ENCODE measurements at places on chromosomes 11 and 22.
A peak's percentile ranks its signal among the peaks of the same experiment; 100 is the strongest.

DNA sequence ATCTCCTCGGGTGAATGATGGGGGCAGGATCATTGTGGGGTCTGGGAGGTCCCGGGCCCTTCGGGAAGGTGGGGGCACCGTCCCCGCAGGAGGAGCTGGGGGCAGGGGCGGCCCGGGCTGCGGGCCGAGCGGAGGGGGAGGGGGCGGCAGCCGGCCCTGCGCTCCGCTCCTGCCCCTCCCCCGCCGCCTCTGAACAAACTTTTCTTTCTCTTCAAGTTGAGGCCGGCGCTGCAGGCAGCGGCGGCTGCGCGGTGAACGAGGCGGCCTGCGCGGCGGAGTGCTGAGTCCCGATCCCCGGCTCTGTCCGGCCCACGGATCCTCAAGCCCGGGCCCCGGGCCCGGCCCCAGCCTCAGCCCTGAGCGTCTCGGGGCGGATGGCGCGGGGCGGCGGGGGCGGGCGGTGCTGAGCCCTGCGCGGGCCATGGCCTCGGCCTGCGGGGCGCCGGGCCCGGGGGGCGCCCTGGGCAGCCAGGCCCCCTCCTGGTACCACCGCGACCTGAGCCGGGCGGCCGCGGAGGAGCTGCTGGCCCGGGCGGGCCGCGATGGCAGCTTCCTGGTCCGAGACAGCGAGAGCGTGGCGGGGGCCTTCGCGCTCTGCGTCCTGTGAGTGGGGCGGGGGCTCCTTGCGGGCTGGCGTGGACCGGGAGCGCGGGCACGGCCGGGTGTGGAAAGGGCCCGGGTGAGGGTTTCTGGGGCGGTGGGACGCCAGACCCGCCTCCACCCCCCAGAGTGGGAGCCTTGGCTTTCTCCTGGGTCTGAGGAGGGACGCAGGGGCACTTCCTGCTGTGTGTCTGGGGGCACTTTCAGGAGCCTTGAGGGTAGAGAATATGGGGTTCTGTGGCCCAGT, at the start of gene INPPL1:
Gene INPPL1, plus strand, starts transcription at position 204 of the 847 bp plus-strand sequence. Its CDS starts 218 bp downstream, at position 422.
- peak; percentile 37 for DNase-seq

DNA sequence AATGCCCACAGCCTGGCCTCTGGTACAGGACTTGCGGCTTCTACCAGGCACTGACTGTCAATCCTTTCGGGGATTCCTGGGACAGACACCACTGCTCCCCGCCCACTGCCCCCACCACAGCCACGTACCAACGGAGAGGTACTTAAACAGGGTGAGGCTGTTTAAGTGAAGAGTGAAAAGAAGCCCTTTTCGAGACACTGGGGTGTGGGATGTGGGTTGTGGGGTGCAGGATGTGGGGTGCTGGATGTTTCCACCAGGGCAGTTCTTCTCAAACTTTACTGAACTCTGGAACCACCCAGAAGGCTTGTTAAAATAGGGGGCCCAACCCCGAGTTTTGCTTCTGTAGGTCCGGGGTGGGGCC, 34.2 kb upstream of the PRR5 start:
- no peak for DNase-seq

GRCh38 chr11:77821349-77821851, 456 bp downstream of the AAMDC start:
- DNase-seq = peak; percentile 54

DNA sequence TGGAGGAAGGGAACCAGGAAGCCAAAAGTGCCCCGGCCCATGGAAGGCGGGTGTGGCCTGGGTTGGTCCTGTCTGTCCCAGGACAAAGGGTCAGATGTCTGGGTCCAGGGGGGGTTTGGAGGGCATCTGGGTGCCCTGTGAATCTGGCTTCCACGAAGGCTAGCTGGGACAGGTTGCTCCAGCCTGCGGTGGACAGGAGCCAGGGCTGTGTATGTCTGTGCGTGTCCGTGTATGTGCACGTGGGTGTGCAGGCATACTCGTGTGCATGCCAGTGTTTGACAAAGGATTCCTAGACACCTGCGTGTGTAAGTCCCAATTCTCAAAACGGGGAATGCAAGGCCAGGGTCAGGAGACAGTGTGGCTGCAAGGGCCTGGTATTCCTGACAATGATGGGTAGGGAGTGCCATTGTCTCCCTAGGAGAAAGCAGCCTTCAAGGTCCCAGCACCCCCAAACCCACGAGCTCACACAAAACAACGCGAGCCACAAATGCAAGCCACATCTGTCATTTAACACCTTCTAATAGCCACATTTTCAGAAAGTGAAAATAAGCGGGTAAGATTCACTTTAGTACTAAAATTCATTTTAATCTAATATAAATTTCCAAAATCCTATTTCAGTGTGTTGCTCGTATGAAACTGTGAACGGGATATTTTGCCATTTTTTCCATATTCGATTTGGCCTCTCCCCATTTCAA, 78.4 kb upstream of the WNT7B start:
- DNase-seq = no peak

DNA sequence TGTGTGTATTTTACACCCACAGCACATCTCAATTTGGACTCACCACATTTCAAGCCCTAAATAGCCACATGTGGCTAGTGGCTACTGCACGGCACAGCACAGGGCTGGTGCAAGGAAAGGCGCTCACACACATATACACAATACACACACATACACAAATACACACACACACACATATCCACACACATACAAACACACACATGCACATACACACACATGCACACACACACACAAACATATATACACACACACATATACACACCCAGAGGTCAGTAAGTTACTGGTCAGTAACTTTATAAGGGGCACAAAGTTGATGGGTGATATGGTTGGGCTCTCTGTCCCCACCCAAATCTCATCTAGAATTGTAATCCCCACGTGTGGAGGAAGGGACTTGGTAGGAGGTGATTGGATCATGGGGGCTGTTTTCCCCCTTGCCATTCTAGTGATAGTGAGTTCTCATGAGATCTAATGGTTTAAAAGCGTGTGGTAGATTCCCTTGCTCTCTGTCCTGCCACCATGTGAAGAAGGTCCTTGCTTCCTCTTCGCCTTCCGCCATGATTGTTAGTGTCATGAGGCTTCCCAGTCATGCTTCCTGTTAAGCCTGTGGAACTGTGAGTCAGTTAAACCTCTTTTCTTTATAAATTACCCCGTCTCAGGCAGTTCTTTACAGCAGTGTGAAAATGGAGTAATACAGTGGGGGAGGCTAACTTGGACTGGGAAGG, 37.6 kb upstream of the DKK3 start:
- DNase-seq = peak; percentile 12

GRCh38 chr22:29463629-29464028, 16.4 kb upstream of the NEFH start:
- DNase-seq = no peak

GRCh38 chr11:128625326-128625725, 38.0 kb upstream of the ETS1 start:
- DNase-seq = no peak

DNA sequence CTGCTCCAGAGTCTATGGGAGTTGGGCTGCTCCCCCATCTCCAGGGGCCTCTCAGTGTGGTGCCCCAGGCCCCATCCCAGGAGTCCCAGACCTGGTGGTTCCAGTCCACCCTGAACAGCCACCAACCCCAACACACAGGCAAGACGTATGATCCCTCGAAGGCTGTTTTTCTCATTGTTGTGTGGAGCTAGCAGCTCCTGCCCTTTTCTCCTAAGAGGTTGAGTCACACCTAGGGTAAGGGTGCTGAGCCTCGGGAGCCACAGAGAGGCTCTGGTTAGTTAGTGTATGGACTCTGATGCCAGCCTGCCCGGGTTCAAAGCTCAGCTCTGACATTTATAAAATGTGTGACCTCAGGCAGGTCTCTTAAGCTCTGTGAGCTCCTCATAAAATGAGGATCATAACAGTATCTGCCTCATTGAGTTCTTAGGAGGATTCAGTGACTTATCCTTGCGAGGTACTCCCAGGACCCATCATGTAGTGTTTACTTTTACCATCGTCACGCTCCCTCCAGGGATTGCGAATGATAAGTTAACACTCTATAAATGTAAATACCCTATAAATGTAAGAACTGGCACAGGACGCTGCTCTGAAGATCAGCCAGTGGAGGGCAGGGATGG, 47.2 kb downstream of the FBLN1 start:
- DNase-seq = no peak

GRCh38 chr11:41413843-41414242, 45.6 kb downstream of the LRRC4C start:
- no peak for DNase-seq

GRCh38 chr11:68946416-68947090, 34.2 kb downstream of the MRGPRD start:
- DNase-seq = peak; percentile 79

Data from RPMI7951 (cell line).